ENCODE measurements at places on chromosomes 4 and X.

DNA sequence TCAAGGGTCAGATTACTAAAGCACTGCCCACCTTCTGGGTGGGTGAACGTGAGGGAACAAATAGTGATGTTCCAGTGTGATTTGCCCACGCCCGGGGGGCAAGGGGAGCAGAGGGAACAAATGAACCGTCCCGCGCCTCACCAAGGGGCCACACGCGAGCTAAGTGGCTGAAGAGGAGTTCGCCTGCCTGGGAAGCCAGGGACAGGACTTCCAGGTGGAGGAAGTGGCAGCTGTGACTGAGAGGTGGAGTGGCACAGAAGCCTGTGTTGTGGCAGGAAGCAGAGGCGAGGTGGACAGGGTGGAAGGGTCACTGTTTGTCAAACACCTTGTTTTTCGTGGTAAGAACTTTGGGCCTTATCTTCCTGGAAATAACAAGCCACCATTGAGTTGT lies 9.0 kb upstream of the SORBS2 start:
- DNase-seq: no peak

GRCh38 chr4:15794905-15795304 lies 16.8 kb downstream of the CD38 start:
- no peak for DNase-seq

- DNase-seq: no peak
Observed at GRCh38 chr4:18319431-18319830, 297.9 kb upstream of the LCORL start.

GRCh38 chrX:139083191-139083590 lies 371.7 kb upstream of the FGF13 start:
- no peak for DNase-seq

DNA sequence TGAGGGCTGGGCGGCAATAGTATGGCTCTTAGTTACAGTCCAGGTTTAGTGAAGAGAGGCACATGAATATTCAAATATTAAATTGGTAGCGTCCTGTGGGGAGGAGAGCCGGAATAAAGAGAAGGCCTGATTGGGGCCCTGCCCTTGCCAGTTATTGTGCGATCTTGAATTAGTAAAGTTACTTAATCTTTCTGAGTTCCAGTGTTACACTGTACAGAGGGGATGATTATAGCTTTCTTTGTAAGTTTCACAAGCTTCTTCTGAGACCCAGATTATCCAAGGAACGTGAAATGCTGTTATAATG lies 1.2 kb downstream of the METAP1 start:
- no peak for DNase-seq

- no peak for DNase-seq
Observed at GRCh38 chr4:35167385-35167784, 1076.9 kb downstream of the ARAP2 start.

- no peak for DNase-seq
Observed at GRCh38 chrX:153319295-153320046, 2.1 kb downstream of the PNMA6F start.

DNA sequence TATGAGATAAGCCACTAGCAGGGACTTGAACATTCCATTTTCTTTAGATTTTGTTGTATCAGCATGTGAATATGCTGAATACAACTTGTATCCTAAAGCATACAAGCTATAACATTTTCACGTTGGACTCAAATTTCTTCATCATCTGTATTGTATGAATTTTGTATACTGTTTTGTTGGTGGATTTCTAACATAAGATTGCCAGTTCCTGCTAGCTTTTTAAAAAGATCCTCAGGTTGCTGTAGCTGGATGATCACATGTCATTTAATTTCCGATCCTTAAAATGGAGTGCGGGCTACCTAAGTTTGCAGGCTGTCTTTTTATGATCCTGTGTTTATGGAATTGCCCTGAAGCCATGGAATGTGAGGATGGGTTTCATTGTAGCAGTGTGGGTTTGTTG lies 6.9 kb downstream of the PDLIM5 start:
- DNase-seq: no peak

DNA sequence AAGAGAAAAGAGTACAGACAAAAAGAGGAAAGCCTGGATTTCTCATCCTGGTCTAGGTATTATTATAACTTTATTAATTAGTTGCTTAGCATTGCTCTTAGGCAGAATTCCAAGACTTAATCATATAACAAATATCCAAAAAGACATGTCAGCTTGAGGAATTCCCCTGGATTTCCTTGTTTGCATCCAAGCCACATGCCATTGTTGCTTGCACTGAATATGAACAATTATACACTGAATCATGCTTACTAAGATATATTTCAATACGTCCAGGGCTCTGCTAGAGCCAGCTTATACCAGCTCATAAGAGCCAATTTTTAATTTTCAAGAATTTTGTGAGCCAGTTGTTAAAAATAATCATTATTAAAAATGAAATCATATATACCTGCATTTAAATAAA lies 5.5 kb upstream of the TLR10 start:
- DNase-seq: no peak

DNA sequence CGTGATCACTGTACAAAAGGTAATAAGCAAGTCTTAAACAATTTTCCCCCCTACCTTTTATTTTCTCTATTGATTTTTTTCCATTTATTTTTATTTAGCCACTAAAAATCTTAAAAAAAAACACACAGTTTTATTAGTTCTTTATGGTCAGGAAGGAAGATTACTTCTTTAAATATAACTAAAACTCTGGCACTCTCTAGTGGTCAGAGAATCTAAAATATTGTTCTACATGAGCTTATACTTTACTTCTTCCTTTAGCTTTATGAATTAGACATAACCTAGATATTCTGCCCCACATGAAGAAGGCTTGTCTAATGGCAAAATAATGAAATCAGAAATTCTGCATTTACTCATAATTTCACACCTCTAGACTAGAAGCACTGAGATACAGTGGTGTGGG lies 135.2 kb downstream of the PDE5A start:
- no peak for DNase-seq

DNA sequence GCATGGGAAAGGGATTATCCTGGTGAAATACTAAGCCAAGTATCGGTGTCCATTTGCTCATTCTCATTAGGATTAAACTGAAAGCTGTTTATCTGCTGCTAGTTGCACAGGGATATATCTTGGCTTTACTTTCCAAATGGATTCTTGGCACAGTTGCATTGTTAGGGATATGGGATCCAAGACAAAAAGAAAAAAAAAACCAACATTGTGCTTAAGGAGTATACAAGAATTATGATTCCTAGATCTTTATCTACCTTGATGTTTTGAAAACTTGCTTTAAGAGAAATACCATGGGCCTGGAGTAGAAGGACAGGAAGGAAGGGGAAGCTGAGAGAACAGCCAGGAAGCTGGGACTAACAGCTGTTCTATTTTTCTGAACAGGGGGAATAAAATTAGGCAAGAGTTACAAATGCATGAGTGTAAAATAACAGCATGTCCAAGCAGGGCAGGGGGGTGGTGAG lies 107.6 kb downstream of the ATXN3L start:
- DNase-seq: no peak

- DNase-seq: no peak
Observed at GRCh38 chrX:45900766-45901615, 644.2 kb downstream of the ZNF674 start.

DNA sequence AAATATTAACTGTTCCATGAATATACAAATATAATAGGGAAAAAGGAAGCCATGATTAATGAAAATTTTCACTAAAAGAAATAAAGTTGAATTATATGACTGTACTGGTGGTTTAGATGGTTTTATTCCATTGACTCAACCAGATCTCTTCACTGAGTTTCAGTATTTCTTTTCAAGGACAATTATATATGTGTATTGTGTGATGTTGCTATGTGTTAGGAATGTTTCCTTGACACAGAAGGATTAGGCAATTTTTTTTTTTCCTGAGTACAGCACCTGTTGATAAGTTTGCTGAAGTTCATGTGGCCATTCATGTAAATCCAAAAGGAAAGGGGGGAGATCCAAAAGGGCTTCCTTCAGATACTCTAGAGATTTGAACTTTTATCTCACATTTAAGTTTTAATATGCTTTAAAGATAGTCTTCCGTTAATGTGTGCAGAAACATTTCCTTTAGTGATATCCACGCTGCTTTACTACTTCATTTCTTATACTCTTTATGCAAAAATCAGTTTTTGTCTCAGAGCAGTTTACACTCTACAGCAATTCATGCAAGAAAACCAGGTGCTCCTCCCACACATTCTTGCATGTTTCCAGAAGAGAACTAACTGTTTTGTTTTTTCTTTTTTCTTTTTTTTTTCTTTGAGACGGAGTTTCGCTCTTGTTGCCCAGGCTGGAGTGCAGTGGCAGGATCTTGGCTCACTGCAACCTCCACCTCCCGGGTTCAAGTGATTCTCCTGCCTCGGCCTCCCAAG lies 249.1 kb downstream of the RPA4 start:
- DNase-seq: no peak

- DNase-seq: no peak
Observed at GRCh38 chr4:51885363-51885762, 42.4 kb downstream of the DCUN1D4 start.

- DNase-seq: no peak
Observed at GRCh38 chr4:102612824-102613366, 111.7 kb downstream of the NFKB1 start.

GRCh38 chrX:139720136-139720535 lies 12.2 kb upstream of the MCF2 start:
- DNase-seq: no peak

DNA sequence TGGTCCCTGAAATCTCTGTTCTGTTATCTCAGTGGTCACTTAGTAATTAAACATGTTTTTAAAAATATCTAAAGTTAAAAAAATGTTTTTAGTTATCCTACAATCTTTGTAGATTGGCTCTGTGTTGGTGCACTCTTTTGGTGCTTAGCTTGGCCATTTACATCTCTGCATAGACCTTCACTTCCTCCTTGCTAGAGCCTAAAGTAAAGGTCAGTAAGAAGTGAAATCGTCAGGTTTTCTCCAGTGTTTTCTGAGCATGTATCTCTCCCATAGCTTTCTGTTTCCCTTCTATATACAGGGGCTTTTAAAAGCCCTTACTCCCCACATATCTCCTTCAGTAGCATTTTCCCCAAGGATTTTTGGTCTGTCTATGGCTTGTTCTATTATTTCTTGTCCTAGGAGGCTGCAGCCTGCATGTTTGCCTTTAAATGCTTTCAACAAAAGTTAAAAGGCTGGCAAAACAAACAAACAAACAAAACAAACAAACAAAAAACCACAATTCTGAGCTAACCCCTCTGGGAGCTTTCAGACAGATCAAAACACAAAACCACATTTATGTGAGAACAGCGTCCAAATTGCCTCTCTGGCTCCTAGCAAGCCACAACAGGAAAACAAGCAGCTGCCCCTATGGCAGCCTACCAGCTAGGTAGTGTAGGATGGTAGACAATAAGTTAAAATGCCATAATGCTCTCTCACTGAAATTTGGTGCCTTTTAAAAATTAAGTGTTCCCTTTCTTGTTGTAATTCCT lies 27.3 kb upstream of the GPRASP2 start:
- DNase-seq: no peak

GRCh38 chr4:80655662-80656061 lies 320.1 kb downstream of the CFAP299 start:
- DNase-seq: no peak

- no peak for DNase-seq
Observed at GRCh38 chrX:13808865-13809264, 8.0 kb downstream of the GPM6B start.

GRCh38 chr4:125322366-125322730 lies 7.6 kb downstream of the FAT4 start:
- DNase-seq: no peak

- DNase-seq: no peak
Observed at GRCh38 chr4:100469555-100469954, 48.3 kb downstream of the EMCN start.

DNA sequence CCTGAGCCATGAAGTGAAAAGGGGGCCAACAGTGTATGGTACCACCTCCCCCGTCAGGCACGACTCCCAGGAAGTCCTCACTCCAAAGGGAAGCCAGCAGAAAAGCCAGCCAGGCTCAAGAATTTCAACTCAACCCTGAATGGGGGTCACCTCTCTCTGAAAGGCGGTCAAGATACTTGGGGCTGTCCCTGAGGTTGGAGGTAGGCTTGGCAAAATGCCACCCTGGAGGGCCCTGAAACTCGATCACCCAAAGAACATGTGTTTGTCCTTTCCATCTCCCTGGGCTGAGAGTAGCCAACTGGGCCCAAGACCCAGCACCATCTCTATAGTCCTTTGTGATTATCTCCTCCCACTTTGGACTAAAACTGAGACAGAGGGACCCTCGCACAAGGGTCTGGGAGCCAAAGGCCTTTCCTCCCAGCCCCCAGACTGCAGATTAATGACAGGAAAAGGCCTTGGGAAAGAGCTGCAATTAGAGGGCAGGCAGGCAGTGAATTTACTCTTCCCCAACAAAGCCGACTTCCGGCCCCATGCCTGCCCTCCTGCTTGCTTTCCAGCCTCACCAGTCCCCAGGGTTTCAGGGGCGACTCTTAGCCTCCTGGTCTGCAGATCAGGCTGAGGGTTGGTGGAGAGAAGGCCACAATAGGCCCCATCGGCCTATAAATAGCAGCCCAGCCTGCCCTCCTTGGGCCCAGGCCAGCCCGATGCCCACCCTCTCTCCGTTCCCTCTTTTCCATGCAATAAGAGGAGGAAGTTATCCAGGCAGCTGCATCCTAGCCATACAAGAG lies 5.6 kb downstream of the SASH3 start:
- no peak for DNase-seq

- no peak for DNase-seq
Observed at GRCh38 chrX:132821974-132822633, 136.3 kb downstream of the HS6ST2 start.

DNA sequence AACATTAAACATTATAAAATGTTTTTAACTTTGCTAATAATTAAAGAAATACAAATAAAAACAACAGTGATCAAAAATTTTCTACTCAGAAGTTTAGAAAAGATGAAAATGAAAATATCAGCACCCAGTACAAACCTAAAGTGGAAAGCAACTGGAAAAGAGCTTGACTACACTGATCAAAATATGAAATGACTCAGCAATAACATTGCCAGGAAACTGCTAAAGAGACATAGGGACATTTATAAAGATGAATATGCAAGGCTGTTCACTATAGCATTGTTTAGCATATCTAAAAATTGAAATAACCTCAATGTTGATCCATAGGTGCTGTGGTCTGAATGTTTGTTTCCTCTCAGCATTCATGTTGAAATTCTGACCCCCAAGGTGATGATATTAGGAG lies 88.5 kb upstream of the NOCT start:
- DNase-seq: no peak

GRCh38 chr4:111136438-111136837 lies 513.6 kb upstream of the PITX2 start:
- DNase-seq: no peak

DNA sequence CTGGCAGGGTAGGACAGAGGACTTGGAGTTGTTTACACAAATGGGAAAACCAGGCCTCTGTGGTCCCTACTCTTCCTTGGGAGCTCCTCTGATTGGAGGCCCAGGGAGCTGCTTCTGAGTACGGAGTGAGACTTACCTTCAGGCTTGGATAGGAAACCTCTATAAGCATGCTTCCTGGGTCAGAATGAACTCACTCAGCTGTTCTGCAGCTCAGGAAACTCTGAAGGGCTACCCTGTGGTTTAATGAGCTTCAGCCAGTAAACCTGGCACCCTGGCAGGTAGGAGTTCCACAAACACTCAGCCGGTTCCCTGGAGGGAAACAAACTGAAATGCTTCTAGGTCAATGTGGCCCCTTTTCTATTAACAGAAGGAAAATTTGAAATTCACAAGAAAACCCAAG lies 51.0 kb upstream of the TFDP3 start:
- DNase-seq: no peak

All from NCI-H2081 (cell line).